Heart right ventricle (tissue), 16 donors: ENCODE measurements at places on chromosomes 12 and 14.

DNA sequence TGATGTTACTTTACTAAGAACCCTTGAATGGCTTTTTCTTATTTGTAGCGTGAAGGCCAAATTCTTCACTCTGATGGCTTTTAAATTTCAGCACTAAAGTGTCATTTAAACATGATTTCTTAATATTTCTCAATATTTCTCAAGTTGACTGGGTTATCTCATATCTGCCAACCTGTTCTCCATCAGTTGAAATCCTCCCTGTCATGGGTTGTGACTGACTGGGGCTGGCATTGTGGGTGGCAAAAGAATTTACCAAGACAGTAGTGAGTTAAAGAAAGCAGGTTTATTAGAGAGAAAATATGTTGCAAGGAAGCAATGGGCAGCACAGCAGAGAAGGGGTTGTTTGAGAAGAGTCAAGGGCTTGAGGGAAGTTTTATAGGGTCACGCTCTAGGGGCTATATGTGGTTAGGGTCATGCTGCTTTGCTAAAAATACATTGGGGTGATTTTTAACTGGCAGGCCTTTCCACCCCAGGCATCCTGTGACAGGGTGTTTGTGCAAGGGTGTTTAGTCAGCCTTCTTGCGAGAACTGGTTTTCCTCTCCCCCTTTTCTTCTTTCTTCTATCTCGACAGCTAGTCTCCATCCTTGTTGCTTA, 232.8 kb upstream of the SEL1L start:
- DNase-seq: no peak

GRCh38 chr12:75482646-75483045, 2.1 kb downstream of the GLIPR1 start:
- no peak for DNase-seq

DNA sequence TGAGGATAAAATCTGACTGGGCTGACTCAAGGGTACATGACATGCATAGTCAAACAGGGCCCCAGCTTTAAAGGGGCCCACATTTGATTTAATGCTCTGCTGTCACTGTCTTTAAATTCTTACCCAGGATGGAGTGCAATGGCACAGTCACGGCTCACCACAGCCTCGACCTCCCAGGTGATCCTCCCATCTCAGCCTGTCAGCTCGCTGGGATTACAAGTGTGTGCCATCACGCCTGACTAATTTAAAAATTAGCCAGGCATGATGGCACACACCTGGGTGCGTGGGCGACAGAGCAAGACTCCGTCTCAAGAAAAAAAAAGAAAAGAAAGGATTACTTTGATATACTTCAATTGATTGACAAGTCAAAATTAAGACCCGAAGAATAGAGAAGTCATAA, 9.2 kb upstream of the PLBD1 start:
- DNase-seq: no peak

GRCh38 chr12:58262796-58263195, 321.4 kb downstream of the ATP23 start:
- no peak for DNase-seq

- no peak for DNase-seq
Observed at GRCh38 chr12:6763380-6763779, 2.8 kb upstream of the PTMS start.

- DNase-seq: no peak
Observed at GRCh38 chr12:43273467-43273866, 278.5 kb downstream of the ADAMTS20 start.

GRCh38 chr12:115382681-115383080, 698.7 kb upstream of the TBX3 start:
- DNase-seq: no peak

- no peak for DNase-seq
Observed at GRCh38 chr12:92509156-92509738, 193.5 kb upstream of the PLEKHG7 start.

DNA sequence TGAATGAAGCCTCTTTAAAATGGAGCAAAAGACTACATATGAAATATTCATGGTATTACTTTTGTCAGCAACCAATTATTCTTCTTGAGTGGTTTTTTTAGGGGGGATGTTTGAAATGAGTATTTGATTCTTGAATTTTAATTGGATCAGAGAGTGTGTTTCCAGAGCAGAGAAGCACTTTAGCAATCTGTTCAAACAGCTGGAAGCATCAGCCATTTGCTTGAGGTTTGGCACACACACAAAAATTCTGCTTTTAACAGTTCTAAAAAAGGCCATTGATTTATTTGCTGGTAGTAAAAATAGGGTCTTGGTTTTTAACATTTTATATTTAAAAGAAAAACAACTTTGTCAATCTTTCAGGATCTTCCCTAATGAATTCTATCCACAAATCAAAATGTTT, 292.7 kb downstream of the LRFN5 start:
- no peak for DNase-seq

- DNase-seq: no peak
Observed at GRCh38 chr12:41520869-41521268, 332.7 kb downstream of the PDZRN4 start.

DNA sequence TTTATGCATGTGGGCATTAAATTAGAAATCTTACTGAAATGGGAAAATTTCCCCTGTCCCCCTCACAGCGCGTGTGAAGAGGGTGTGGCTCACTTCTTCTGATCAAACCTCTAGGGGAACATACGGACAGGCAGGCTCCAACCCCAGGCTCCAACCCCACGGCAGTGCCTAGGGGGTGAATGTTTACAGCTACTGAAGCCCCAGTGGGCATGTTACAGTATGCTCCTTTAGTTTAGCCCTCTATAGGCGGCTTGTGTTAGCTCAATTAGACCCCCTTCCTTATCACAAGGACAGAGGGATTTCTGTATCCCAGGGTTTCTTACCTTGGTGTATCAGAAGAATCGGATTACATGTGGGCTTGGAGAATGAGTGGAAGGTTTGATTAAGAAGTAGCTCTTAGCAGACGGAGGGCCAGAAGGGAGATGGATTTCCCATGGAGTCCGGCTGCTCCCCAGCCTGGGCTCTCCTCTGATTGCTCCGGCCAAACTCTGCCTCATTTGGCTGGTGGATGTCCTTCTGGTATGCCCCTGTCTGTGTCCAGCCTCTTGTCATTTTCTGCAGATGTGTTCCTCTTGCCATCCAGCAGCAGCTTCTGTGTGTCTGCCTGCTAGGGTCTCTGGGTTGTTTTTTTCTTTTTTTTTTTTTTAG, 223.7 kb downstream of the TMTC2 start:
- DNase-seq: no peak

- no peak for DNase-seq
Observed at GRCh38 chr14:30754778-30755177, 119.6 kb upstream of the COCH start.

- DNase-seq: no peak
Observed at GRCh38 chr14:101727611-101728366, 33.7 kb upstream of the PPP2R5C start.

GRCh38 chr12:28237423-28237822, 47.2 kb downstream of the CCDC91 start:
- DNase-seq: no peak

DNA sequence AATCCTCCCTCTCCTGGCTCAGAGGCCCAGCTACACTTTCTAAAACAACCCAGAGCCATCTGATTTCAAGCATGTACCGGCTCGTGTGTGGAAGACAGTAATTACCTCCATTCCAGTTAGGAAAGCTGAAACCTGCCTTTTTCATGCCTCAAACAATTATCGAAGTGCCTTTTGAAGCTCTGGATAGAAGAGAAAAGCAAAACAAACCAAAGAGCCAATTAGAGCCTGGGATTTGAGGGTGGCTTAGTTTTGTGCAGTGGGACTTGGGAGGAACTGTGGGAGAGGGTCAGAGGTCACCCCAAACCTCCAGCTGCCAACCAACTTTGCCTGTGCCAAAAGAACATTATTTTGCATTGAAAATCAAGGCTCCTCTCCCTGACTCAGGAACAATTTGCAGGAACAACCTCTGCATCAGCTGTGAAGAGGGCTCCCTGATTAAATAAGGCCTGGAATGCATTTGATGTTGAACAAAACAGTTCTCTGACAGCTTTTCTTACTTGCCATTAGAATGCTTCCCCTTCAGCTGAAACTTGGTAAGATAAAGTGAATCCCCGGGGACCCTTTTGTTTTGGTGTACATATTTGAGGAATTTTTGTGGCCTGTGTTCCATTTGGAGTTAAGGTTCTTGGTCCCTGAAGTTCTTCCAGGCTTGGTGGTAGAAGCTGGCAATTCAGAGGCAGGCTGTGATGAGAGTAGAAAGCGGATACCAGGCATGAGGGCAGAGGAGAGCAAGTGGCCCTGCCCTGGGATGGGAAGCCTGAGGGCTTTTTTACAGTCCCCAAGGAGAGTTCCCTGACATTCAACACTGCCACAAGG, 270.1 kb downstream of the ZFP36L1 start:
- no peak for DNase-seq

- DNase-seq: no peak
Observed at GRCh38 chr14:67432050-67432564, 20.1 kb upstream of the PLEK2 start.

GRCh38 chr14:106694638-106695393, 1168.4 kb downstream of the TMEM121 start:
- peak; percentile 8 for DNase-seq

GRCh38 chr14:93821051-93821450, 32.8 kb upstream of the PRIMA1 start:
- no peak for DNase-seq

GRCh38 chr12:55997535-55997859, 421 bp downstream of the SUOX start:
- DNase-seq: no peak

DNA sequence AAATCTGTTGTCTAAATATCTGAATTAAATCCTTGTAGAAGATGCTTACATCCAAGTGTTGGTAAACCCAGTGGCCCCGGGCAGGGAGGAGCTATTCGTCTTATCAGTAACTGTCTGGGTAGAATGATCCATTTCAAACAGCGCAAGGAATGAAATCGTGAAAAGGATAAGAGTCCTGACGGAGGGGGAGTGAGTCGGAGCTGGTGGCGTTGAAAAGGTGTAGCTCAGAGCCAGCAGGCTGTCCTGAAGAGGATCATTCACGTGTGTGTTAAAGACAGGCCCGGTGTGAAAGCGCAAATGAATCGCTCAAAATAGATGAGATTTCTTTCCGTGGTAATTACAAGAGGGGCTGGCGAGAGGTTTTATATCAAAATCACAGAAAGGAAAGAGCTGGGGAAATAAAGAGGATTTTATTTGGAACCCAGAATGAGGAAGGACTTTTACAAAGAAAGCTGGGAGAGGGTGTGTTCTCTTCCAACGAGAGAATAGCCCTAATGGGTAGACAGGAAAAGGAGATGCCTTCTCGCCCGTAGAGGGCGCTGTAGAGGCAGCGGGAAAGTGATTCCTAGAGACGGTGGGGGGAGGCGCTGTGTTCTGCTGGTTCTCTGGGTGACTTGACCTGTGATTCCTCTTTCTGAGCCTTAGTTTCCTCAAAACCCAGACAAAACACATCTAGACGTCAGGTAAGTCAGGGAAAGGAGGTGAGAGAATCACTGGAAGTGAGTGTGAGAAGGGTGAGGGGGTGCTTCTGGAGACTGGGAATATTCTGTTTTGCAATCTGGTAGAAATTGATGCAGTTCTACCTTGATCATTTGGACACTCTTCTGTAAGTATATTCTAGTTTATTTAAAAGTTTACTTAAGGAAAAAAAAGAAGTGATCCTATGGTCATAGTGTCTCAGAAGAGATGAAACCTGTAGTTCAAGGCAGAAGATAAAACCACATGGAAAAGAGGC, 39.3 kb downstream of the SRRM4 start:
- DNase-seq: peak; percentile 57

- DNase-seq: no peak
Observed at GRCh38 chr12:90593596-90594295, 361.2 kb downstream of the CCER1 start.

GRCh38 chr12:98485792-98486340, 29.5 kb upstream of the TMPO start:
- DNase-seq: no peak

DNA sequence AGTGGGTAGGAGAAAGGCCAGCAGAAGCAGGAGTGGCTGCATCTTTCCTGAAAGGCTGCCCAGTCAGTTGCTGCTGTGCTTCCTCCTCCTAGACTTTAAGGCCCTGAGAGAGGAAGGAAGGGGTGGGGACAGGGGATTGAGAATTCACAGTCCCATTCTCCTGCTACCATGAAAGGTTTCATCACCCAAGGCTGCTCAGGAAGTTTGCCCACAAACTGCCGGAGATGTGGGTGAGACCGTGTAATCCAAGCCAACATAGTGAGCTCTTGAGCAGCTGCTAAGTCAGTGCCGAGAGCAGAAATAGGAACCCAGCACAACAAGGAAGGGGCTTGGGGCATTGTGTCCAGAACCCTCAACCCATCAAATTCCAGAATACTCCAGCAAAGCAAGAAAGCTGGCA, at the start of gene CTSG:
TSS of gene CTSG (minus strand) at position 69 of the 400 bp plus-strand sequence. CDS start at position 42, 27 bp downstream.
- DNase-seq: no peak

DNA sequence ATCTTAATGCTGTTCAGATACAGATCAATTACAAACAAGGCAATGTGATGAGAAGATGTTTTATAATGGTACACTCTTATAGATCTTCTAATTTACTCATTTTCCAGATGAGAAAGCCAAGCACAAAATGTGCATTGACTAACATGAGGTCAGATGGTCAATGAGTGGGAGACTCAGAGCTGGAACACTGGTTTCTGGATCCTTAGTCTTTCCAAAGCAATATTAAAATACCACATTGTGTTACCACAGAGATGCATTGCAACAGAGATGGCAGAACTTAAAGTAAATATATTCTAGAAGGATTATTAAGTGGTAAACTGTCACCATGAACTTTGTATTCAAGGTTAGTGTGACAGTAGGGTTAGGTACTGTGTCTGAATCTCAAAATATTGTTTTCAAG, 113.6 kb downstream of the SLC15A5 start:
- no peak for DNase-seq

DNA sequence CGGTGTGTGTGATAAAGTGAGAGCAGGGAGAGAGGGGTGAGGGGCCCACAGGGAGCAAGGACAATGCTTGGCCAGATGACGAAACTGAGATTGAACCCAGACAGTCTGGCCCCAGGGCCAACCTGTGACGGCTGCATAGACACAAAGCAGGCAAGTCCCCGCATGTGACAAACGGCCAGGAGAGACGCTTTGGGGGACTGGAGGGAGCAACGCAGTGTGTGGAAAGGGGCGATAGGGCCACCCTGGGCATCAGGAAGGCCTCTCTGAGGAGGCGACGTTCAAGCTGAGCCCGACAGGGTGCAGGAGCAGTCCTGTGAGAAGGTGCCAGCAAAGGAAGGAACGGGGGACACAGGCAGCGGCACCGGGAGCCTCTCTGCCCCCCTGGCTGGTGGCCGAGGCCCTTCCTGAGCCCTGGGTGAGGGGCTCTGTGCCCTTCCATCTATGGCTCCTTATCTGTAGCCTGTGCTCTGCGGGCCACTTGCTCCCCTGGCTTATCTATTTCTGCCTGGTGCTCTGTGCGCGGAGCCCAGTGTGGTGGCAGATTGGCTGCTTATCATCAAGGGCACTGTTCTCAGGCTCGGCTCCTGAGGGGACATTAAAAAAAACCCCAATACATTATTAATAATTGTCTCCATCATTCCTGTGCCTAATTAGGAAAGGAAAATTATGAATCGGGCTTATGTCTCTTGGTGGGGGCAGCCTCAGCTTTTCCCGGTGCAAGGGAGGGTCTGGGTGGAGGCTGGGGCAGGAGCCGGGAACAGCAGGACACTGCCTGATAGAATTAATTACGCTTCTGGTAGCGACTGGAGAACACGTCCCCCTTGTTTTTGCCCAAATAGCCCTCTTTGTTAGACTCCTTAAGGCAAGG, 39.8 kb downstream of the PRIMA1 start:
- DNase-seq: peak; percentile 50

GRCh38 chr12:89733579-89734201, 25.1 kb upstream of the ATP2B1 start:
- no peak for DNase-seq
